ENCODE measurements at places on chromosomes 7 and 10.

DNA sequence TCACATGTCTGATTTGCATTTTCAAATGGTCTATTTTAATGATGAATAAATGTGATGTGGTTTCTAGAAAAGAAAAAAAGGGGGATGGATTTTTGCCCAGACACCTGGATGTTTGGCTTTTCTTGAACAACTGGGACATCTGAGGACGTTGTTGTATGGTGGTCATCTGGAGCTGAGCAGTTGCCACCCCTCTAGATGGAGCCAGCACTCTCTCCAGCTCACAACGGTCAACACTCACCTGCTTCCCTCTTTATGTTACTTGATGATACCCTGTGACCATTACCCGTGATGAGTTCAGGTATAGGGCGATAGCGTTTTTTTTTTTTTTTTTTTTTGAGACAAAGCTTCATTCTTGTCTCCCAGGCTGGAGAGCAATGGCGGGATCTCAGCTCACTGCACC, 30.1 kb upstream of the PAXIP1 start:
- DNase-seq: no peak

DNA sequence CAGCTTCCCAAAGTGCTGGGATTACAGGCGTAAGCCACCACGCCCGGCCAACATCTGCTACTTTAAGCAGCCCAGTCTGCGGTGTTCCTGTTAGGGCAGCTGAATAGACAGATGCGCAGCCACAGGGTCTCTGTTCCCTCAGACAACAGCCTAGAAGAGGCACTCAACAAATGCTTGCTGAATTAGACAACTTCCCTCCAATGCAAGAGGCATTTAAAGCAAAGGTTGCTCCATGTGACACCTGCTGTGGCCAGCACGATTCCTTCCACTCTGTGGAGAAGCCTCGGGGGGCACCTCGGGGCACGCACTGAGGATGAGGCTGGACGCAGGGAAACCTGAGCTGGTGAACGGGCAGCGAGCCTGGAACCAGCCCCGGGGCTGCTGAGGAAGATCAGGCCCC, 237.8 kb downstream of the MAD1L1 start:
- DNase-seq: no peak

DNA sequence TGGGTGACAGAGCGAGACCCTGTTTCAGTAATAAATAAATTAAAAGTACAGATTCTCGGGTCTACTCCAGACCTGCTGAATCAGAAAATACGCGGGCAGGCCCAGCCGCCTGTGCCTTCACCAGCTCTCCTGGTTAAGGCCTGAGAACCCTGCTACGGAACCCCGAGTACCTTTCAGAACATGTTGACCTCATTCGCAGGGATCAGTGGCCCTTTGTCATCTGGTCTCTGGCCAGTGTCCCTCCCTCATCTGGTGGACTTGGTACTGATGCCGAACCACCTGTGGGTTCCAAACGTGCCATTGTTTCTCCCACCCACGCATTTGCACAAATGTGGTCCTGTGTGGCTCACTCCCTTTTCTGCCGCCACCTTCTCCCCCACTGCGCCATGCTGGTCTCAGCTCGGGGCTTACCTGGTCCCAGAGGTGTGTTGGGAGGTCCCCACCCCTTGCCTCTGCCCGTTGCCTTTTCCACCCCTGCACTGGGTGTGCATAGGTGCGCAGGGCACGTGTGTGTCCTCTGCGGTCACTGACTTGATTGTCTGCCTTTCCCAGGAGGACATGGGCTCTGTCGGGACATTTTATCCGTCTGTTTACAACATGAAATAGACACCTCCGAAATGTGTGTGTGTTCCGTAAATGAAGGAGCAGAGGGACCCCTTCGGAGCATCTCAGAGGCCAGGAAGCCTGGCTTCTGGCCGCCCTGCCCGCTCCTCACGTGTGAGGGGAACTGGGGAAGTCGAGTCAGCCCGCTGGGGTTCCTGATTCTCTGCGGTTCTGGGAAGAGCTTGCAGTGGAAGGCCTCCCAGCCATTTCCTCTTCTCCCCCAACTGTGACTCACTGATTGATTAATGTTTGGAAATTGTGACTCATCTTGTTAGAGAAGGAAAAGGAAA, 135.2 kb downstream of the CUX1 start:
- no peak for DNase-seq

DNA sequence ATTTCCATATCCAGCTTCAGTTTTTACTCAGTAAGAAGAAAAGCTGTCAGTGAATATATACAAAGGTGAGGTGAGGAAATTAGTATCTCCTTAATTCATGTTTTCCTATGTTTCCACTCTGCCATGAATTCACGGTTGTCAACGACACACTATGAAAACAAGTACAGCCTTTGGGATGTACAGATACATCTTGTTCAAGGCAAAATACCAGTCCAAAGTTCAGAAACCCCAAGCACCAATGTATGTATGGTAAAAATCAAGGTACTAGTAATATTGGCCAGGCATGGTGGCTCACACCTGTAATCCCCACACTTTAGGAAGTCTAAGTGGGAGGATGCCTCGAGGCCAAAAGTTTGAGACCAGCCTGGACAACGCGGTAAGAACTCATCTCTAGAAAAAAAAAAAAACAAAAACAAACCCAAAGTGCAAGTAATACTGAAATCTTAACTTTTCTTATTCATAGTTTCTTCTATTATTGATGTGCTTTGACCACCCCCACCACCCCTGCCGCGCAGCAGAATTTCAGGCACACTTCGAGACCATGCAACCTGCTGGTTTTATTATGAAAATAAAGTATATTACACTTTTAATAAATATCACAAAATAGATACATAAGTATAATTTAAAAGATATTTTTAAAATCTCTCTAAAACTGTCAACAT, 3.5 kb downstream of the ESYT2 start:
- DNase-seq: no peak

GRCh38 chr7:22931011-22931410, 82.9 kb downstream of the HYCC1 start:
- DNase-seq: no peak

- no peak for DNase-seq
These were observed 77.8 kb downstream of the TCF7L2 start for GRCh38 chr10:113027574-113028455.

- DNase-seq: no peak
These were observed 18.3 kb downstream of the LEP start for GRCh38 chr7:128259131-128260061.

- no peak for DNase-seq
These were observed 94.0 kb downstream of the GRK5 start for GRCh38 chr10:119301397-119301796.

DNA sequence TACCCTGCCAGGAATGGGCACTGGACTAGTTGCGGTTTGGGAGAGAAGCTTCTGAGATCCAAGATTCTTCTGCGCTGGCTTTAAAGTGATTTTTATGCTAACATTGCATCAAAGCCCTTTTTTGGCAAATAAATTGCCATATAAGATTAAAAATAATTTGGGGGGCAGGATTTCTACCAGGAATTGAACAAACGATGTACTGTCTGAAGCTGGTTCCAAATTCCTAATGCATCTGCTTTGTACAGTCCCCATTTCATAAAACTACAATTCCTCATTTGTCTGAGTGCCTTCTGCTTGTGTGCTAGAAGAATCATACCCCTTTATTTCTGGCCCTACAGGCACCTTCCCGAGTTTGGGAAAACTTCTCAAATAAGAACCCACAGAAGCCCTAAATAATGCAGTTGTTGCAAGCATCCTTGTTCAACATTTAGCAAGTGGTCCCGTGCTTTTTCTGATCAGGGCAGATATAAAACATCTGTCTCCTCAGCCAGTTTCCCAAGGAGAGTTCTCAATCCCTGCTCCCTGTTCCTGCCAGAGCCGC, 349.7 kb downstream of the PTEN start:
- no peak for DNase-seq

DNA sequence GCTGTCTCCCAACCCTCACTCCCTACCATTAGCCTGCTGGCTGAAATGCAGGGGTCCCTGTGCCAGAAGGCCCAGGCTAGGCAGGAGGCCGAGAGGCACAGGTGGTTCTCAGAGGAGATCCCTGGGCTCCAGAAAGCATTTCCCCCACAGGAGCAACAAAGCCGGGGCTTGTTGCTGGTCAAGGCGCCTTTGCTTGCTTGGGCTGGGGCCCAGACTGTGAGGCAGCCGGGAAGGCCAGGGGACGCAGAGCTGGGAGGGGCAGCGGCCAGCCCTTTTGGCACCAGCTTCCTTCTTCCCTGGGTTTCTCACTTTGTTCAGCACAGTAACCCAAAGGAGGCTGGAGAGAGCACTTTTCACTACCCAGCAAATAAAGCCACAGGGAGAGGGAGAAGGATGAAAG, 48.6 kb downstream of the FBXW4 start:
- no peak for DNase-seq

DNA sequence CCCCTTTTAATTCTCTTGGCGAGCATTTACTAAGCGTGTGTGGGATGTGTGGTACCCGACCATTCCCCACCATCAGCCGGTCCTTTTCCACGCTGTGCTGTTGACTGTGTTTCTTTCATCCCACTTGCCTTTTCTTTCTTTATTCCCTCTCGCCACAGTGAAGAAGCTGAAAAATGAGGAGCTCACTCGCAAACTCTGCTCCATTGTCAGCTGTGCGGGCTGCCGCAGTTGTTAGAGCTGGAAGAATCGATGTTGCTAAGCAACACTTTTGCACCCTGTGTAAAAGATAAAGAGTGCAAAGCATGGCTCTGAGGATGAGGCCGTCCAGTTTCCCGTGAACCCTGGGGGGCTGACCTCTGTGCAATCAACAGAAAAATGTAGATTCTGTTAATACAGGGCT, 203.1 kb upstream of the NEBL start:
- DNase-seq: no peak

DNA sequence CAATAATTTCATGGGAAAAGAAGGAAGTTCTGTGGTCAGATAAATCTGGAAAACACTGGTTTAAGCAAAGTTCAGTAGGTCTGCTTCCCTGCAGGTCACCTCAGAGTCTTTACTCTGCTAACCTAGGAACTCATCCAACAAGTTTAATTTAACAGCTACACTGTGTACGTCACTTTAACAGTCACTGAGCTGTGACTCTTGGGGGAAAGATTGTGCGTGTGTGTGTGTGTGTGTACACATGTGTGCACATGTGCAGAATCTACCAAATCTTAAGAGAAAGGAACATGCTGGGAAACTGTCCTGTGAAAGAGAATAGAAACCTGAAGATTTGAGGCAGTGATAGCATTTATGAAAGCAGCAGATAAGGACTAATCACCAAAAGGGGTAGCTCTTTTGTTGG, 62.6 kb downstream of the IKZF1 start:
- no peak for DNase-seq

GRCh38 chr10:17255512-17255911, 27.5 kb downstream of the VIM start:
- DNase-seq: no peak

DNA sequence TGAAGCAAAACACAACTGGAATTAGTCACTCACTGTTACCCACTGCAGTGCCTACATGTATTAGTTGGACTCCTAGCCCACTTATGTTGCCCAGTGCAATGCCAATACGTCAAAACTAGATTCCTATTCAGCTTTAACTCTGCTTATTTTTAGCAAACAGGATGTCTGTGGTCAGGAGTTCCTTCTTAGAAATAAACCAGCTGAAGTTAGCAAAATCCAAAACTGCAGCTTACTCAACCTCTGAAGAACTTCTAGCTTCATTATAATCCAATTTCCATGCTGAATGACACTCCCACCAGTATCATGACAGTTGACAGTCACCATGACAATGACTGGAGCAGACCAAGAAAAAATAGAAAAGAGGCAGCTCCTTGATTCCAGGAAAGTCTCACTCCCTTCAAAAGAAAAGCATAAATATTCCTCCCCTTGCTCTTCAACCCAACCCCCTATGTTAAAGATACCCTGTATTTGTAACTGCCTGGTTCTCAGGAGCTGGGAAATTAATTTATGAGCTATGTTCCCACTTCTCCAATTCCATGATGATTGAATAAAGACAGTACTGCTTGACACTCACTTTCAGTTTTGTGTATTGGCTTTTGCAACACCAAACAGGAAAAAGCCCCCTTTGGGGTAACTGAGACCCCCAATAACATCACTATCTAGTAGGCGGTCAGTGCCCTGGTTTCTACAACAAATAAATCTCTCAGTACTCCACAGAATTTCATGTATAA, 327.4 kb downstream of the SORCS1 start:
- no peak for DNase-seq
